ENCODE measurements at places on chromosomes 5 and 9.

DNA sequence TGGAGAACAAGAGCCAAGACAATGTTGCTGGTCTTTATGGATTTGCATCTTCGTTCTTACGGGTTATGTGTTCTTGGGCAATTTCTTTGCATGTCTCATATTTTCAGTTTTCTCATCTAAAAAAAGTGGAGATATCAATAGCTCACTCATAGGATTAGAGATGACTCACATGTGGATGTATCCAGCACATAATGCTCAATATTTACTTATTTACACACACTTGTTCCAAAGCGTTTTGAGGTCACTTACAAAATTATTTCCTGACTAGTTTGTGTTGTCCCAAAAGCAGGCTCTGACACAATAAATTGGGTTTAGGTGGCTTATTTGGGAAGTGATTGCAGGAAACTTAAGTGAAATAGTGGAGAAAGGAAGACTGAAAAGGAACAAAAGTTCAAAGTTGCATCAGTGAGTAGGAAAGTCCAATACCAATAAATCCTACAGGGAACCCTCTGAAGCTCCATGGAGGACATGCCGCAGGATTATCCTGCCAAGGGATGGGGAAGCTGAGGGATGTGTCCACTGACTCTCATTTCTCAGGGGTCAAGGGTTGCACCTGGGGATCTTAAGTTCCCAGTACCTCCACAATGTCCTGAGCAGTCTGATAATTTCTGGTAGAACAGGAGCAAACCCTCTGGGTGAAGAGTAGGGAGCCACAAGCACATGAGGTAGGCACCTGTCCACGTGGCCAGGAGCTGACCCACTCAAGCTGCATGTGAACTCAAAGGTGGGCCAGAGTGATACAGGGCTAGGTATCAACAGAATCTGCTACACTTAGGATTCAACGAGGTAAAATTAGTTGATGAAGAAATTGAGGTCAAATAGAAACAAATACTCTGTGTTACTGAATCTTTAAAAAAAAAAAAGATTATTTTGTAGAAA is 37.4 kb upstream of the SLC44A1 start:
- DNase-seq = no peak

DNA sequence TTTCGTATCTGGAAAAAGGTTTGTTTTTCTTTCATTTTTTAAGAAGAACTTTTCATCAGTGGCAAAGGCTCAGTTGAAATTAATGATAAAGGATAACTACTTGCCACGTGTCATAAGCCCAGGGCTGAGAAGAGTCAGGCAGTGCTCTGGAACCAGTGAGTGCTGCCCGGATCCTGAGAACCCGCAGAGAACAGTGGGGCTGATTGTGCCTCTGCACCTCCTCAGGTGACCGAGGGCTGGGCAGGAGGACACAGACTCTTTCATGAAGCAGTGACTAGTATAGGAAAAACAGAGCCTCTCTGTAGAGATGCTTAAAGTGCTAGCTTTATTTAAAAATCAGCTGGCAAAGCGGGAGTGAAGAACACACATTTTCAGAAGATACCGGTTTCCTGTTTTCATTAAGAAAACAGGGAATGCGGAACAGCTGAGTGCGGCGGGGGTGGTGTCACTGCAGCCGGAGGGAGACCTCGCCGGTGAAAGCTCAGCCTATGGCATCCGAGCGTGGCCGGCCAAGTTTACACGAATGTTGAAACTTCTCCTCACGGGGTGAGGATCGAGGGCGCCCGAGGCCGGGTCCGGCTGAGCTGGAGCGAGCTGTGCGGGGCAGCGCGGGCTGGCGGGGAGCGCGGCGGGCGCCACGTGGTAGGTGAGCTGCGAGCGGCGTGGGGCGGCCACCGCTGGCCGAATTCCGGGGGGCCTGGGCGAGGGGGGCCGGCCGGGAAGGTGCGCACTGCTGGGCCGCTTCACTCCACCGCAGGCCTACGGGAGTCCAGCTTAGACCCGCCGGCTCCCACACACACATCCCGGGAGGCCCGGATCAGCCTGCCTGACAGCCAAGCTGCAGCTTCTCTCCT is 134.7 kb upstream of the DMRT1 start:
- peak; percentile 80 for DNase-seq

- DNase-seq = no peak
Observed at GRCh38 chr9:134505032-134505431, 136.6 kb upstream of the COL5A1 start.

- peak; percentile 52 for DNase-seq
Observed at GRCh38 chr5:33423018-33423630, 17.6 kb upstream of the TARS1 start.

- no peak for DNase-seq
Observed at GRCh38 chr5:179620703-179621350, 2.6 kb downstream of the HNRNPH1 start.

DNA sequence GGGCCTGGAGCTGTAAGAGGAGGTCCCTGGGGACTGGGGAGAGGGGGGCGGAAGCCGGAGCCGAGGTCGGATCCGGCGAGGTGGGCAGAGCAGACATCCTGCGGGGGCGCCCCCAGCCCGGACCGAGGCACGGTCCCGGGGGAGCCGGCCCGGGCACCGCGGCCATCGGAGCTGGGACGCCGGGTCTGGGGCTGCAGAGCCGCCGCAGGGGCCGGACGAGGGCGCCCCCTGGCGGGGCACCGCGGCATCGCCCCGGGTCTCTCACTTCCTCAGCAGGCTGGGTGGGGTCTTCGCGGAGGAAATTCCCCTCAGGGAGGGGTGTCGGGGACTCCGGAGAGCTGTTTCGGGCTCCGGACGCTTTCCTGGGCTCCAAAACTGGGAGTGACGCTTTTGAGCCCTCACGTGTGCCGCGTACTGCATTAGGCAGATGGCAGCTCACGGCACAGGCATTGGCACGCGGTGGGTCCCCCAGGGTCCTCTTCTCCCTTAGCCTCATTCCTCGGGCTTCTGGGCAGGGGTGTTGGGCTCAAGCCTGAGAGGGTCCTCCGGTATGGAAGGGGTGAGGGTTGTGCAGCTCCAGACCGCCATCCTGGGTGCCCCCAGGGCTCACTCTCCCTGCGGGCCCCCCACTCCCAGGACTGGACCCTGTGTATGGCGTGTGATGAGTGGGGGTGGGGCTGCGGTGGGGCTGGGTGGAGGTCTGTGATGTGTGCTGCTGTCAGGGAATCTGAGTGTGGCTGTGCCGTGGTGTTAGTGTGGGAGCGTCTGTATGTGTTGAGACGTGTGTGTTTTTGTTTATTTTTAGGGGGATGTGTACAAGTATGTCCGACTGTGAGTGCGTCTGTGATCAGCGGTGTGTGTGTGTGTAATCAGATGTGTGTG is 29.6 kb downstream of the LHX2 start:
- DNase-seq = peak; percentile 26

DNA sequence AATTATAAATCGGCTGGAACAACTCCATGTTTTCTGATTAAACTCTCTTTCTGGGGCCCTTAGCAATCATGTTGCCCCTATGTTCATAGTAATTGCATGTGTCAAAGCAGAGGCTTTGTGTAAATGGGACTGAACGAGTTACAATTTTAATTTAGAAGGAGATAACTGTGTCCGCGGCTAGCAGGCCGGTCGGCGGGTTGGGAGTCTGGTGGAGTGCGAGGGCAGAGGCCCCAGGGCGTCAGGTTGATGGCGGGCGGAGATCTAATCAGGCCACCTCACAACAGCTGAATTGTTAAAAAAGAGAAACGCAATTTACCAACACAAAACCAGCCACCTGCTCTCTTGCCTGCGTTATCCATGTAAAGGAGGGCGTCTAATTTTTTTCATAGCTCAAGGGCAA is 134.9 kb upstream of the LPCAT1 start:
- DNase-seq = no peak

- no peak for DNase-seq
Observed at GRCh38 chr9:124500796-124501611, 6.2 kb downstream of the NR5A1 start.

- no peak for DNase-seq
Observed at GRCh38 chr5:56164376-56164775, 68.8 kb downstream of the ANKRD55 start.

DNA sequence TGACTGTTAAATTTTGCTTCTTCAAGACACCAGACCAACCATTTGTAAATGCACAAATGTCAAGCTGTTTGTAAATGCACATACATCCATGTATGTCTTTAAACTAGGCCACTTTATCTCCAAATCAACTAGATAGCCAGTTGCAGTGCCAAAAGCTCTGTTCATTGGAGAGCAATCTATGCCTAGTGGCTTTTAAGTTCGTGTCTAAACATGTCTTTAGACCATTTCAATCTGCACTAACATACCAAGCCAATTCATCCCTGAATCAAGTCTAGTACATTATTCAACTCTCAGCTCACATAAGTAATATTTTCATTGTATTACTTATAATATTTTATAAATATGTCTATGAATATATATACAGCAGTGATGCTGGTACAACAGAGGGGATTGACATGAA is 985.9 kb downstream of the CDH18 start:
- DNase-seq = no peak

DNA sequence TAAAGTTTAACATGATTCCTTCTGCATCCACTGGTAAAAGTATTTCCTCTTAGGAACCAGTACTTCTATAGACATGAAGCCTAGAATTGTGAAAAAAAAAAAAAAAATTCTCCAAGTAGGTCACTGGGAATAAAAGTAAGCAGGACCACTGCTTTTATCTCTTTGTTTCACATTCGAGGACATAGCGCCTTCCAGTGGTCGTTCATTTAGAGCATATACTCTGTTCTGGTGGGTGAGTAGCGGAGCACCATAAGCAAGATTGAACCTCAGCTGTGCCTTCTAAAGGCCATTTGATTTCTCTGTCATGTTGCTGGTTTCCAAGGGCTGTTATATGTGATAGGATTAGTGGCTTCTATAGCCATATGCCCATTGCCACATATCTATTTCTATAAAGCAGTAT is 393.1 kb downstream of the TMEM232 start:
- no peak for DNase-seq

GRCh38 chr5:170247363-170247762 is 14.6 kb downstream of the C5orf58 start:
- no peak for DNase-seq

- DNase-seq = no peak
Observed at GRCh38 chr9:19451240-19452087, 42.7 kb downstream of the ACER2 start.

- DNase-seq = no peak
Observed at GRCh38 chr9:89635816-89636215, 31.0 kb downstream of the GADD45G start.

DNA sequence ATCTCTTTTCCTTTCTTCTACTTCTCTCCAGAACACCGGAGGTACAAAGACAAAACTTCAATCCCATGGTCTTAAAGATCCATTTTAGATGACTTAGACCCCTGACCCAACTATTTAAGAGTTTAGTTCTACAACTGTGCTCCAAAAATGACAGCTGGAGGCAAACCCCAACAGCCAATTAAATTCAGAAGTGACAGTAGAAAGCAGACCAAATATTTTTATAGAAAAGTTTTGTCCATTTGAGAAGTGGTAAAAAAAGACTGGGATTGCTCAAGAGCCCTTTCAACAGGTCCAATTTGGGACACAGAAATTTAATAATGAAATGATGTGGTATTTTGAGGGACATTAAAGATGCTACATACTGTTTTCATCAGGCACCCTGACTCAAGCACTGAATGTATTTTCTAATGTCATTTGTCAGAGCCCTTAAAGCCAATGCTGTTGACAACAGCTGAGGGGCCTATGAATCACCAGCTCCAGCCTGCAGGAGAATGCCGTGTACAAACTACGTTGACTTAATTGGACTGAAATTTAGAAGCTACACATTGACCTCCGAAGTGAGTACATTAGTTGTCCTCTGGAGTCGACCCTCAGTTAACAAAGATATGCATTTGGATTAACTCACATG is 147.5 kb upstream of the PIK3R1 start:
- peak; percentile 58 for DNase-seq

DNA sequence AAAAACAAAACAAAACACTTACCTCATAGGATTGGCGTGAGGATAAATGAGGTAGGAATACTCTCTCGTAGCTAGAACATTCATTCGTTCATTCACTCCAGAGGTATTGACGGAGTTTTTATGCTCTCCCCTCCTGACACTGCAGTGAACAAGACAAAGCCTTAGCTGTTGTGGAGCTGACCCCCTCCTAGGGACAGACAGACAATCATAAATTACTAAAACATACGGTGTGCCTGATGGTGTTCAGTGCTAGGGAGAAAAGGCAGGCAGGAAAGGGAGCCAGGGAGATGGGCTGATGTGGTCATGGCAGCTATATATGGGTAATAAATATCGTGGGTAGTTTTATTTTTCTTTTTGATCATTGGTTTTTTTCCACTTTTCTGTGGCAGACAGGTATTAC is 5.7 kb upstream of the BRD3 start:
- DNase-seq = no peak

- DNase-seq = no peak
Observed at GRCh38 chr9:30775236-30775635, 1609.2 kb upstream of the ACO1 start.

DNA sequence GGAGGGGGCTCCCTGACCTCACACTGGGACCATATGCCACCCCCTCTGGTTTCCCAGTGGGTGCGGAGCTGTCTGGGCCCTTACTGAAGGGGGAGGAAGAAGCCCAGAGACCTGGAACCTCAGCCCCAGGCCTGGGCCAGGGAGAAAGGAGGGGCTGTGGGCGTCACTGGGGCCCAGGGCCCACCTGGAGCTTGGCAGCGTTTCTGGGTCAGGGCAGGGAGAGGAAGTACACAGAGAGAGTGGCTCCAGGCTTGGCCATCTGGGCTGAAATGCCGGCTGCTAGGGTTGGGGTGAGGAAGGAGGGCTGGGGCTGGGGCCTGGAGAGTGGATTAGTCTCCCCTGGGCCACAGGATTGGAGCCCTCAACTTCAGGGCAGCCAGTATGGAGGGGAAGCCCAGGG is 6.4 kb upstream of the DAB2IP start:
- no peak for DNase-seq

DNA sequence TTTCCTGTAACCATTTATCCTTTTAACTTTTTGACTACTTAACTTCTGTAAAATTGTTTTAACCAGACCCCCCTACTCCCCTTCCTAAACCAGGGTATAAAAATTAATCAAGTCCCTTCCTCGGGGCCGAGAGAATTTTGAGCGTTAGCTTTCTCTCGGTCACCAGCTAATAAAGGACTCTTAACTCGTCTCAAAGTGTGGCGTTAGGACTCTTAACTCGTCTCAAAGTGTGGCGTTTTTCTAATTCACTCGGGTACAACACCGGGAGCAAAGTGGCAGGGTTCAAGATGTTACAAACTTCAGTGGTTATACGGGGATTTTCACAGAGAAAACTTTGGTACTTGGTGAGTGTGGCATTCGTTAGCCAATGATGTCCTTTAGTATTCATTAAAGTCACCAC is 39.7 kb upstream of the PPP1R26 start:
- no peak for DNase-seq

- no peak for DNase-seq
Observed at GRCh38 chr9:9521033-9521779, 1091.6 kb downstream of the PTPRD start.

- DNase-seq = no peak
Observed at GRCh38 chr9:88936668-88937067, 54.6 kb upstream of the S1PR3 start.

DNA sequence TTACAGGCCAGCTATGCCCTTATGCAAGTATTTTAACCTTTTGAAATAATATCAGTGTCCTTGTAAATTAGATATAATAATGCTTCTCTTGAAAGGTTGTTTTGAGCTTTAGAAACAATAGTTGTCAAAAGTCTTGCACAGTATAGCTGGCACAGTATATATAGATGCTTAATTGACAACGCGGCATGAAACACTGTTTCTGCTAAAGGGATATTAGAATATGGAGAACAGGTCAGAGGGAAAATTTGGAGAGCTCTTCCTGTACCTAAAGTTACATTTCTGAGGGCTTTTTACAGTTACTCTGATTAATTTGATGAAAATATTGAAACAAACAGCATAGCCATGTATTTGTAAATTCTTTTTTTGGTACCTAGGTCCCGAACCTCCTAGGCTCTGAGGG is 4.5 kb downstream of the NUDT2 start:
- no peak for DNase-seq
